Lower leg skin (tissue), 4 donors: ENCODE measurements at places on chromosomes 6 and 20.

DNA sequence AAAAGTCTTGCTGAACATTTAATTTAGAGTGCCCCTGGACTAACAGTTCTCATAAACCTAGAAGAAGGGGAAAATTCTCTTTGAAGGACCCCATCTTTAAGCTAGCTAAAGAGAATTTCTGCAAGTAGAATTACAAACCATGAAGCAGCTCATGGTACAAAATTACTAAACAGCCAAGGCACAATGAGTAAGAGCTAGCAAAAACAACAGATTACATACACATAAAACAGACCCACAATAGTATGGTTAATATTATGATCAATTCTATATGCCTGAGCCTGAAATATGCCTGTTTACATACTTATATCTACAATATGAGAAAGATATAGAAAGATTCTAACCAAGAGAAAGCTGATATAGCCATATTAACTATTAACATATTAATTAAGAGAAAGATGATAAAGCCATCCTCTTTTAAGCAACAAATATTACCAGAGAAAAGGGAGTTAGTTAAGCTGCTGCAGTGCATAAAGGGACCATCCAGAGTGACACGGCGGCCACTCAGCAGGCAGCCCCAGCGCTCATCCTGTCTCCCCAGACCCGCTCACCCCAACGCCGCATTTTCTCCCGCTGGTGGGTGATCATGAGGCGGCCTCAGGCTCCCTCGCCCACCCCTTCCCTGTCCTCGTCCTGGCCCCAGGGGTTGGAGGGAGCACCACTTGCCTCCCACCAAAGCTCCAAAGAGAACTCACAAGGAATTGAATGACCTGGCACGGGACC, 98.4 kb upstream of the CARMIL1 start:
- DNase-seq, result peak; percentile 85

- DNase-seq, result no peak
Observed at GRCh38 chr6:16731478-16732051, 29.7 kb downstream of the ATXN1 start.

DNA sequence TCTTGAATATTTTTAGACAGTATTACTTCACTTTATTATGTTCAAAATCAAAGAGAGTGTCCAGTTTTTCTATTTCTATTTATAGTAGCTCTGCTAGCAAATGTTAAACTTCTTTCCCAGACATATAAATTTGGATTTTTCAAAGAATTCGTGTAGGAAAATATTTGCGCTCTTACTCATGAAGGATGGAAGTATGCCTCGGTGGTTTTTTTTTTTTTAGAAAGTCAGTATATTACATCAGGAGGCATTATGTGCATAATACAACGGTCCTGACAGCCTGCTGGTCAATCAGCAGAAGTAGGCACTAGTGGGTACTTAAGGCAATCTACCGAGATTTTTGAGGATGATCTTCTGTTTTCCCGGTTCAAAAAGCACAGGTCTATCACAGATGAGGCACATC, 249.3 kb downstream of the TBX18 start:
- DNase-seq, result no peak

DNA sequence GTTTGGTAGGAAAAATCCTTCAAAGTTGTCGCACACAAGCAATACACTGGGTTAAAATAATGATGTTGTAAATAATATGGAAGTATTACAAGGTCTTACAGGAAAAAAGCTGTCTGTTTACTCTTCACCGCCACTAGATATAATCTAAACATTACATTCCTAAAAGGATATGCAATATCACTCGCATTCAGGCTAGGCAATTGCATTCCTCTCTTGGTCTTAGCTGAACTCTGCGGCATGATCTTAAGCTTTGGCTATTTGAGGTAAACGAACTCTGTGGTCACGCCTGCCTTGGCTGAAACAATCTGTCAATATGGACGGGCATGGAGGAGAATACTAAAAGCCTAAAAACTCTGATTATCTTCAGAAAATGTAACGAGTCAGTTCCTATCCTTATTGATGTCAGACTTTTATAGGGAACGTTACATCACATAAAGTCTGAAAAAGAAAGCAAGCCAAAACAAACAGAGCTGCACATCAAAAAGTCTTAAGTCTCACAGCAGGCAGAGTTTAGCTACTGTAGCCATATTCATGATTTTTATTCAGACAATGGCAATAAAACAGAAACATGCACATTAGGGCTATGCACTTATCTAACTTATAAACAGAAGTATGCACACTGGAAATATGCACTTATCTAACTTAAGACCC, 30.8 kb upstream of the FILIP1 start:
- no peak for DNase-seq

- DNase-seq, result no peak
Observed at GRCh38 chr6:1618311-1619097, 8.8 kb downstream of the FOXC1 start.

DNA sequence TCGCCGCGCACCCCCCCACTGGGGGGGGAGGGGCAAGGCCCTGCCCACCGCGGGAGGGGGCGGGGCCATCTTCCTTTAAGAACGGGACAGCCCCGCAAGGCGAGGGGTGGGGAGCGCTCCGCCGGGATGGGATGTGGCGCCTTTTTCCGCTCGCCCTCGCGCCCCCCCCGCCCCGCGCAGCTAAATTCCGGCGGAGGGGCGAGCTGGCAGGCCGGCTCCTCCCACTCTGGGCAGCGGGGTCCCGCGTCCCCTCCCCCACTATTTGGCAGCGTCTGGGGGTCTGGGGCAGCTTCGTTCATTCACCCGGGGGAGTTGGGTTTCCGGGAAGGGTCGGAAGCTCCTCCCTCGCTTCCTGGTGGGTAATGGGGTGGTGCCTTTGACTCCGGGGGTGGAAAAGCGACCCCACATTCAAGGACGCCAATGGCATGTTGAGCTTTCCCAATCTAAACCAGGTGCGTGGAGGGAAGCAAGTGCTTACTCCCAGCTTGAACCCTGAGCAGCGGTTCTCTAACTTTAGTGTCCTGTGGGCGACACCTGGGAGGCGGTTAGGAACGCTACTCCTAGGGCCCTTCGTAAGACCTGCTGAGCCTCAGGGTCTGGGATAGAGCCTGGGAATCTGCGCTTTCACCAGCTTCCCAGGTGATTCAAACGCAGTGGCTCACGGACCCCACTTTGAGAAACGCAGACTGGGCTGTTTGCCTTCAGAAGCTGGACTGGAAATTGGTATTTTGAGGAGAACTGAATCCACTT, 927 bp downstream of the ASXL1 start:
- DNase-seq, result peak; percentile 66

DNA sequence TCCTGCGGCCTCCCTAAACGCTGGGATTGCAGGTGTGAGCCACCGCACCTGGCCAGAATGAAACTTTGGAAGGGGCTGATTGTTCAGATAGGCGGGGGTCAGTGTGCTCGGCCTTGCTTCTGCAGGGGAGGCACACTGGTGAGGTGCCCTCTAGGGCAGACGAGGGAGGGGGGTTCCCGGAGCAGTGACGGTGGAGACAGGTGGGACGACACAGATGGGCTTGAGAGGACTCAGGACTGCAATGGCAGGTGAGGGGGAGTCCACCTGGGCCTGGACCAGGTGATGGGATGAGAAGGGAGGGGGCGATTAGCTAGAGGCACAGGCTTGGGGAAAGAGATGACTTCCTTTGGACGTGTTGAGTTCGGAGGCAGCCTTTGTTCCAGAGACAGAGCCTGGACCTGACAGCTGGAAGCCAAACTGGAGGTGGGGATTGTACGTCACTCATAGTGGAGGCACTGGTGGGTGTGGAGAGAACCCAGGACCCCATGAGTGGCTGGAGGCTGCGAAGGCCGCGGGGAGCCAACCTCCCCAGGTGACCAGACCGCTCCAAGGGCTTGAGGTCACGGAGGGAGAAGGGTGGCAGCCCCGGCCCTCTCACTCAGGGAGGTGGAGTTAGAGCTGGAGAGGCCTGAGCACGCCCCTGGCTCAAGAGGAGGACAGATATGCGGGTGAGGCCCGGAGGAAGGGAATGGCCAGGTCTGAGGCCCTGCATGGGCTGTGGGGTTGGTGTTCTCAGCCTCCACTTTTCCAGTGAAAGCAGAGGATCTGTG, 10.5 kb upstream of the MAP1LC3A start:
- no peak for DNase-seq

- DNase-seq, result no peak
Observed at GRCh38 chr6:123802351-123802696, 1.3 kb upstream of the NKAIN2 start.
